ENCODE measurements at places on chromosomes 3 and 15.

DNA sequence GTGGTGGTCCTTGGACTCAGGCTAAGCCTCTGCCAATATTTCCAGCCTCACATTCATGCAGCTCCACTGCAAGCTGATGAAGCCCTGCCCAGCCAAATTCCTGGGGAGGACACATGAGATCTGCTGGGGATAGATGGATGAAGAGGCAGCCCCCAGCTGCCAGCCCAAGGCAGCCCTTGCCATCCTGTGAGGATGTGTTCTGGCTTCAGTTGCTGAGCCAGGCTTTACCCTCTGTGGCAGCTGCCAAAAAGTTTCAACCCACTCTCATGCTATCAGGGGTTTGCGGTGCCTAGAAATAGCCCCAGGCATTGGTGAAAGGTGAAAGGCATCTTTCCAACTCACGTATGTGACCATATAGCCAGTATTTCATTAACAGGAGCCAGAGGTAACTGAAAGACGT lies 37.6 kb downstream of the C2CD4A start:
- no peak for DNase-seq

- peak; percentile 71 for DNase-seq
Observed at GRCh38 chr3:50572158-50572557, 2.8 kb downstream of the HEMK1 start.

GRCh38 chr15:70212286-70212962 lies 114.7 kb upstream of the TLE3 start:
- DNase-seq, result no peak

- DNase-seq, result peak; percentile 4
Observed at GRCh38 chr3:13711911-13712650, 163.2 kb downstream of the FBLN2 start.

DNA sequence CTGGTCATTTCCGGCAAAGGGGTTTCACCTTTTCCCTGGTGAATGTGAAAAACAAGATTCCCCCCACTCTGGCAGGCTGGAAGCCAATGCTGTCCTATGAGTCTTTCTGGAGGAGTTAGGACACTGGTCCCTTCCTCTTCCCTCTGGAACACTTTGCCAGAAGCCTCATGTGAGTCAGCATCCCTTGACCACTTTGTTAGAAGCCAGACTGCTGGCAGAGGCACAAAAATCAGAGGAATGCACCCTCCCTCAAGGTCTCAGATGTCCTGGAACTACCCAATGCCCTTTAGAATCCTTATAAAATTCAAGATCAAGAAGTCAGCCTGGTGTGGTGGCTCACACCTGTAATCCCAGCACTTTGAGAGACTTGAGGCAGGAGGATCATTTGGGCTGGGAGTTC lies 26.6 kb downstream of the ITGB5 start:
- DNase-seq, result peak; percentile 70

DNA sequence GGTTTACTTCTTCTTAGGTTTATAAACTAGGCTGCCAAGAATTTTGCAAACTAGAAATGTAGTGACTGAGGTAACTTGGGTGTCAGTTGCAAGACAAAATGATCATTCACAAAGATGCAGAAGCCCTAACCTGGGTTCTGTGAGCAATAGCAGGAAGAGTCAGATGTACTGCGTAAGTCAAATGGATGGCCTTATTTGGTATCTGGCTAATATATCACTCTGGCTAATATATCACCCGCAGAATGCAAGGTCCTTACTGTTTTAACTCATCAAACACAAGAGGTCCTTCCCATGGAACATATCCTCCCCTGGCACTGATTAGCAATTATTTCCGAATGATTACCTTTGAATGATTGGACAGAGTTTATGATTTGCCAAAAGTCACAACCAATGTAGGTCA lies 37.4 kb downstream of the RBMS3 start:
- DNase-seq, result no peak

GRCh38 chr3:184375747-184376461 lies 2.1 kb downstream of the THPO start:
- no peak for DNase-seq

DNA sequence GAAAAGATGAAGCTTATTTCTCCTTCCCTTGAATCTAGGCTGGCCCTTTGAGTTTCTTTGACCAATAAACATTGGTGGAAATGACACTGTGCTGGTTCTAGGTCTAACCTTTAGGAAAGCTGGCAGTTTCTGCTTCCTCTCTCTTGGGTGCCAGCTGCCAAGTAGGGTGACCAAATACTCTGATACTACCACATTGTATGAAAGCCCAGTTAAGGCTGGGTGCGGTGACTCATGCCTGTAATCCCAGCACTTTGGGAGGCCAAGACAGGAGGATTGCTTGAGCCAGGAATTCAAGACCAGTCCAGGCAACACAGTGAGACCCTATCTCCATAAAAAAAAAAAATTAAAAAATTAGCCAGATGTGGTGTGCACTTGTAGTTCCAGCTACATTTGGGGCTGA lies 320.7 kb downstream of the ZNF621 start:
- no peak for DNase-seq

- no peak for DNase-seq
Observed at GRCh38 chr15:63870487-63871209, 36.9 kb upstream of the HERC1 start.

- DNase-seq, result no peak
Observed at GRCh38 chr15:88902221-88902835, 7.0 kb upstream of the HAPLN3 start.

- no peak for DNase-seq
Observed at GRCh38 chr3:187742351-187743171, 2.7 kb downstream of the BCL6 start.

DNA sequence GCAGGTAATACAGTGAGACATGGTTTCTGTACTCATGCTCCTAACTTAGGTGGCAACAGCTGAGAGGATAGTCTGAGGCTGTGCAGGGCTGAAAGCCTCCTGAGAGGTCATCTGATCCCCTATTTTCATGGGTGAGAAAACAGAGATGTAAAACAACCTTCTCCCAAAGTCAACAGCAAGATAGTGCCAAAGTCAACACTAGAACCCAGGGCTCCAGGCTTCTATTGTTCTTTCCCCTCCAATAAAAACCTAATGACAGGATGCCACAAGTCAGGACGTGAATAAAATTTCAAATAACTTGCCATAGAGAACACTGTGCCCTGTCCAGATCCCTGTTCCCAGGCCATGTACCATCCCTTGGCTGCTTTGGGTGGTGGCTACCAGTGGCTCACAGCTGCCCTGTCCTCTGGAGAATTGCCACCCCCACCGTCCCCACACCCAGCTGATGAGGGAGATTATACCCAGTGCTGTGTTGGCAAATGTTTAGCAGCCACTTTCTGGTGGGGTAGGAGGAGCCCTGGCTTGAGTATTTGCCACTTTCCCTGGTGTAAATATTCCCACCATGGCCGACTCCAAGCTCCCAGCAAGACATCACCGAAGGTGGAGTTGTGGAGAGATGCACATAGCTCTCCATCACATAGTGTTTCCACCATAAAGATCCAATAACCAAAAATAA lies 54.8 kb downstream of the SRGAP3 start:
- DNase-seq, result no peak

DNA sequence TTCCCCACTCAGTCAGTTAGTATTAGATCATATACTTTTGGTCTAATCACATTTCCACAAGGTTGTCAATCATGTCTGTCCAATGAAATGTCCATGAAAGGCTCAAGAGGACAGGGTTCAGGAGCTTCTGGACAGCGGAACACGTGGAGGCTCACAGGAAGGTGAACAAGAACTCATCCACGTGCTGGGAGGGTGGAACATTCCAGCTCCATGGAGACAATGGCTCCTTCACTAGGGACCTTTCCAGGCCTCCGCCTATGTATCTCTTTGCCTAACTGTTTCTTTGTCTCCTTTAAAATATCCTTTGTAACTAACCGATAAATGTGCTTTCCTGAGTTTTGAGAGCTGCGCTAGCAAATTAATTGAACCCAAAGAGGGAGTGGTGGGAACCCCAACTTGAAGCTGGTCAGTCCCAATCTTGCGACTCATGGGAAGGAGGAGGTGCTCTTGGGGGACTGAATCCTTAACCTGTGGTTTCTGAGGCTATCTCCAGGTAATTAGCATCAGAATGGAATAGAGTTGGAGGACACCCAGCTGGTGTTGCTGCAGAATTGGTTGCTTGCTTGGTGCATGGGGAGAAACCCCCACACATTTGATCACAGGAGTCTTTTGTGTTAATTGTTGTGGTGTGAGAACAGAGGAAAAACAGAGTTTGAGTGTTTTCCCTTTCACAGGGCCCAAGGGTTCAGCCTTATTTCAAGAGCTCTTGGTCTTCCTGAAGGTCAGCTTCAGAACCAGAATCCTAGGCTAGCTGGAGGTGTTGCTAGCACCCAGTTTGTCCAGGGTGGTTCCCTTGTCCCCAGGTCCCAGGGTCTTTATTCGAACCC lies 3.0 kb upstream of the TKT start:
- no peak for DNase-seq

DNA sequence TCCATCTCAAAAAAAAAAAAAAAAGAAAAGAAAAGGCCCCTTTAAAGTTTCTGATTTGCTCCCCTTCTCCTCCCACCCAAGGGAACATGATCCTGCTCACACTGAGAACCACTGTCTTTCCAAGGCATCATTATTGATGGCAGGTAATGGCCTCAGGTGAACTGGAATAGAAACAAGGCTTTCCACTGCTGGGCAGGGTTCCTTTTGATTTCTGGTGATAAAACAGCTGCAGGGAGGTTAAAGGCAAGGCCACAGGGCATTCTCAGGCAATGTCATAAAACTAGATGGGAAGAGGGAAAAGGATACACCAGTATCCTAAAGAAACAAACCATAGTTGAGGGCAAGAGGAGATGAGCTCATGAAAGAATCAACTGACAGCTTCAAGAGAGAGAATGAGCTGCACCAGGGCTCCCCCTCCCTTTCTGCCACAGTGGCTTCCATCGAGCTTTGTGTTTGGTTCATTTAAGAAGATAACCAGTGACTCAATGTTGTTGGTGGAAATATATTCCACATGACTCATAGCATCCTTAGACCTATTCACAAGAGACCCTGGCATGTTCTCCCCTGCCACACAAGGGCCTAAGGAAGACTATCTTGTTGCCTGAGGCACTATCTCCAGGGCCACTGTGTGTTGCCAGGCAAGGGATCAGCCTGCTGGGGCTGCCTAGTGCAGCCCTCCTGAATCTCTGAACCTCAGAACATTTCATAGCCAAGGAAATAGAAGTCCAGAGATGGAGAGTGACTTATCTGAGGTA lies 86.4 kb downstream of the WDR76 start:
- no peak for DNase-seq

DNA sequence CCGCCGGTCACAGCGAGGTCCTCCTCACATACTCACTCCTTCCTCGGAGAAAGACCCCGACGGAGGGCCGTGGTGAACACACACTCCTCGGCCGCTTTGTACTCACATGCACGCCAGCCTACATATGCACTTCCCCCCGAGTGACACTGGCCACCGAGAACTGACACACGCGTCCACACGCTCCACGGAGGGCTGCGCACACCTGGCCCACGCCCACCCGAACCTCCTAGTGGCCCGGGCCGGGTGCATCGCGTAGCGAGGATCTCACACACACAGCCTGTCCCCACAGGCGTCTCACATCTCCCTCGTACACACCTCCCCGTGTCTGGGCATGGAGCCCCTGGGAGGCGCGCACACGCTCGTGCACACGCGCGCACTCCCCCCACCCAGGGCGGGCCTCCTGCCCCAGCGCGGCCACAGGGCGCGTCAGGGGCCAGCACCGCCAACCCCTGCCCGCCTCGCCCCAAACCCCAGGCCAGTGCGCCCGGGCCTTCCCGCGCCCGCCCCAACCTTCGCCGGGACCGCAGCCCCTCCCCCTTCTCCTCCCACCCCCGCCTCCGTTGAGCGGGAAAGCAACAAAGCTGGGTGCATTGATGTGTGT lies 411 bp upstream of the C3orf70 start:
- no peak for DNase-seq

DNA sequence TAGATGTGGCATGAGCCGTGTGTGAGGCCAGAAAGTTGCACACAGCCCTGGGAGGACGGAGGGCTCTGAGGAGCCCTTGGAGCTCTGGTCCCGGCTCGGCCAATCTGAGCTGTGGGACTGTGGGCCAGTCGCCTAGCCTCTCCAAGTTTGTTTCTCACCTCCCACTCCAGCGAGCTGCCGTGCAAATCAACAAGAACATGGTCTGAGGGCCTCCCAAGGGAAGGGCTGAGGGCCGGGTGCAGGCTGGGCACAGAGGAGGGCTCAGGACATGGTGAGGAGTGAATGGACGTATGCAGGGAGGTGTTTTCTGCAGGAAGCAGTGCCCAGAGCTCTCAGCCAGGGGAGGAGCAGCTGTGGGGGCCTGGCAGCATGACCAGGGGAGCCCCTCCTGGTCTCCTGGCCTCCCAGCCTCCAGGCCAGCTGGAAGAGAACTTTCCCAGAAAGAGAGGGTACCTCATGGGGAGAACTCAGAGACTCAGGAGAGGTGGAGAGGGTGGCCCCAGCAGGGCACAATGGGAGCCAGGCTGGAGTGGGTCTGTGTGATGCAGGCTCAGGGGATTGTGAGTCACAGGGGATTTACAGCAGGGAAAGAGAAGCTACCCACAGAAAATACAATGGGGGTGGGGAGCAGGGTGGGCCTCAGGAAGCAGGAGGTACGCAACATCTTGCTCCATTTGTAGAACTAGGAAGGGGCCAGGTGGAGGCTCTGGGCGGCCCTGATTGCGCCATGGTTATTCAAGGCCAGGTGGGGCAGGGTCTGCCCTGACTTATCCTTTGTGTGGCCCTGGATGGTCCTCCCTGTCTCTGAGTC lies 24.8 kb downstream of the PSTPIP1 start:
- DNase-seq, result no peak

DNA sequence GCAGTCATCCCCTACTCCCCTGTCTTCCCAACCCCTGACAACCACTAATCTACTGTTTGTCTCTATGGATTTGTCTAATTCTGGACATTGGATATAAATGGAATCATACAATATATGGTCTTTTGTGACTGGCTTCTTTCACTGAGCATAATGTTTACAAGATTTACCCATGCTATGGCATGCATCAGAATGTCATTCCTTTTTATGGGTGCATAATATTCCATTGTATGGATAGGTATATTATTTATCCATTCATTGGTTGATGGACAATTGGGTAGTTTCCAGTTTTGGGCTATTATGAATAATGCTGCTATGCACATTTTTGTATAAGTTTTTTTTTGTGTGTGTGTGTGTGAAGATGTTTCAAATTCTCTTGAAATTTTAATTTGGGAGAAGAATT lies 16.6 kb upstream of the TTBK2 start:
- DNase-seq, result no peak

DNA sequence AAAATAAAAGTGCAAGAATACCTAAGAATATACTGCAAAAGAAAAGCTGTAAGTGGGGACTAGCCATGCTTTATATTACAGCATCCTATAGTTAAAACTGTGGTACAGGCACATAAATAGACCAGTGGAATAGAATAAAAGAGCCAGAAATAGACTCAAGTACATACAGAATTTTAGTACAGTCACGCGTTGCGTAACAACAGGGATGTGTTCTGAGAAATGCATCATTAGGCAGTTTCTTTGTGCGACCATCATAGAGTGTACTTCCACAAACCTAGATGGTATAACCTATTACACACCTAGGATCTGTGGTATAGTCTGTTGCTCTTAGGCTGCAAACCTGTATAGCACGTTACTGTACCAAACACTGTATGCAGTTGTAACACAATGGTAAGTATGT lies 61.8 kb downstream of the PCCB start:
- no peak for DNase-seq
